ENCODE measurements at places on chromosomes 13 and 19.

GRCh38 chr13:81800433-81800832 is 1459.5 kb upstream of the SPRY2 start:
- DNase-seq, result no peak

- no peak for DNase-seq
Observed at GRCh38 chr19:10646456-10647159, 7.5 kb upstream of the ILF3 start.

DNA sequence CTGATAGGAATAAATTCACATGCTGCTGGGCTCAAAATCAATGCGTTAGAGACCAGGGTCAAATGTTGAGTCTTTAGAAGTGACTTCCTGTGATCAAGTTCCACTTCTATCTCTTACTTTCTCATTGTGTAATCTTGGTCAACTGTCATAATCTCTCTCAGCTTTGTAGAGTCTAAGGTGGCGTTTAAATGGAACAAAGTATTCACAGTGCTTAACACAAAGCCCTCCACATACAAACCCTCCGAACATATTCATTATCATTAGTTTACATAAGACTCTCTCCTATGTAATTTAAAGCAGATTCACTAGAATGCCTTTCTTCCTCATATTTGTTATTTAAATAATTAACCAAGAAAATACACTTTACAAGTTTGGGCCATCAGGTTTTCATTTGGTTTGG is 1044.1 kb downstream of the EFNB2 start:
- DNase-seq, result no peak

- DNase-seq, result no peak
Observed at GRCh38 chr19:6226444-6227155, 53.2 kb downstream of the MLLT1 start.

GRCh38 chr19:46722004-46722380 is 5.1 kb upstream of the PRKD2 start:
- DNase-seq, result no peak

GRCh38 chr19:4911314-4911713 is 2.0 kb downstream of the UHRF1 start:
- DNase-seq, result no peak

- no peak for DNase-seq
Observed at GRCh38 chr19:30217461-30217860, 154.7 kb upstream of the ZNF536 start.

DNA sequence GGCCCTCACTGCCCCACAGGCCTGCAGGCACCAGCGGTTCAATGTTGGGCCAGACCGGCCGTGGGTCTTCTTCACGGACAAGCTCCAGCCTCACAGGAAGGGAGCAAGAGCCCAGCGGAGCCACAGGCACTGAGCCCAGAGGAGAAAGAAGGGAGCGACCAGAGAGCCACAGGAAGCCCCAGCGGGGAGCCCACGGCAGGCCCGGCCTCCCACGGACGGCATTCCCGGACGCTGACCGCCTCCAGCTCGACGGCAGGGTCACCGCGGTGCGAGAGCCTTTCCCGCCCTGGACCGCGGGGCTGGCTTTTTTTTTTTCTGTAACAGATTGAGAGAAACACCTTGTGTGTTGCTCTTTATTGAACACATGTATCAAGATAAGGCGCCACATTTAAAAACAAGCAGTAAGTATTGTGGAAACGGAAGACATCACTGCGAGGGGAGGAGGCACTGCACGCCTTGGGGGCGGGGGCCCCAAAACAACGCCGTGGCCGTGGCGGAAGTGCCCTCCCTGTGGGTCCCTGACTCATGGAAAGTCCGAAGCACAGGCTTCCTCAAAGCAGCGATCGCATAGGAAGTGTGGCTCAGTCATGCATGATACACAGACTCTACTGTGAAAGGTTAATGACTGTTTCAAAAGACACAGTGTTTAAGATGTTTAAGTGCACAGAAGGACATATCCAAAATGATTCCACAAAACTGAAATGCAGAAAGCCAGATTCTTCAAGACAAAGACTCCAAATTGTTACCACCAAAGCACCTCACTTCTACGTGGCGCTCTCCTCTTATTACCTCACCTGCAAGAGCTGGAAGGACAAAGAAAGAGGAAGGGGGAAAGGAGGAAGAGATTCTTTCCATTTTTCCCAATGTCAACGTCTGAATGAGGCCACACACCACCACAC is 3.5 kb downstream of the RASA3 start:
- peak; percentile 86 for DNase-seq

GRCh38 chr13:39451301-39451700 is 151.7 kb downstream of the LHFPL6 start:
- DNase-seq, result no peak

DNA sequence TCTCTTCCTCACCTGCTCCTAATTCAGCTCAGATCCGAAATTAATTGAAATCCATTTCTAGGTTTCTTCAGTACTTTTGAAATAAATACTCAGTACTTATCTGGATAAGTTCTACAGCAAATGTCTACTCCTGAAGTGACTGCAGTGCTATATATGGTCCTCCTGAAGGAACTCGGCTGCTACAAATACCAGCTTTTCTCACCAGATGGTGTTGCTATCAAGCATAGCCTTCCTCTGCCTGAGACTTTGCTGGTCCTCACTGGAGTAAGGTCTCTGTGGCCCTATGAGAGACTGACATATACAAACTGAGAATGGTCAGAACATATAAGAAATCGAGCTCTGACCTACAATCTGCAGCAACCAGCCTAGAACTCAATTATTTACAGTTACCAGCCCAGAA is 161.6 kb downstream of the NDFIP2 start:
- no peak for DNase-seq

GRCh38 chr19:49953416-49953815 is 7.6 kb downstream of the SIGLEC11 start:
- DNase-seq, result no peak

DNA sequence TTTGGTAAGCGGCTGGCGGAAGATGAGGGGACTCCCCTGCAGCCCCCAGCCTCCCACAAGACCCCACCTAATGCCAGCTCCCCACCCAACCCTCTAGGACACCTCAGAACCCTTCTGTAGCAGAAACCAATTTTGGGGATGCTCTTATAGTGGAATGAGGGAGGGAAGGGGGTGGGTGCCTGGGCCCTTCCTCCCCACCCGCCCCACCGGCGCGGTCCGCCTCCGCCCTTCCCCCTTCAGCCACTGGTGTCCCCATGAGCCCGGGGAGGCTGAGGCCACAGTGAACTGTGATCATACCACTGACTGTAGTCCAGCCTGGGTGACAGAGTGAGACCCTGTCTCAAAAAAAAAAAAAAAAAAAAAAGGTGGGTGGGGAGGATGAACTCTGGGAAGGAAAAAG is 16.2 kb downstream of the TLE6 start:
- no peak for DNase-seq

GRCh38 chr13:113205428-113205931 is 3.0 kb downstream of the PCID2 start:
- DNase-seq, result no peak

DNA sequence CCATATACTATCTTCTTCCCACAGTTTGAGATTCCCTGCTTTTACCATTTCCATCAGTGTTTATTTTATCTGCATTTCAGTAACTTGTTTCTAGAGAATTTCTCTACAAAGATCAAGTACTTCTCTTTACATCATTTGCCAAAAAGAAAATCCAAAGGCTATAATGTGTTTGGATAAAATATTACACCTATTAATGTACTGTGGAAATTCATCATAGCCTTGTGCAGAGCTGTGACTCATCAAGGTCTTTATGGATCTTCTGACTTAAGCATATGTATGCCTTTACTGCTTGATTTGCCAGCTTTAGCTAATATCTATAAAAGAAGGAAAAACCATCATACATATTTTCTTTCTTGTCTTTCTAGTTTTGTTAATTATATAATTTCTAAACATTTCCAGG is 9.6 kb upstream of the HTR2A start:
- DNase-seq, result no peak

DNA sequence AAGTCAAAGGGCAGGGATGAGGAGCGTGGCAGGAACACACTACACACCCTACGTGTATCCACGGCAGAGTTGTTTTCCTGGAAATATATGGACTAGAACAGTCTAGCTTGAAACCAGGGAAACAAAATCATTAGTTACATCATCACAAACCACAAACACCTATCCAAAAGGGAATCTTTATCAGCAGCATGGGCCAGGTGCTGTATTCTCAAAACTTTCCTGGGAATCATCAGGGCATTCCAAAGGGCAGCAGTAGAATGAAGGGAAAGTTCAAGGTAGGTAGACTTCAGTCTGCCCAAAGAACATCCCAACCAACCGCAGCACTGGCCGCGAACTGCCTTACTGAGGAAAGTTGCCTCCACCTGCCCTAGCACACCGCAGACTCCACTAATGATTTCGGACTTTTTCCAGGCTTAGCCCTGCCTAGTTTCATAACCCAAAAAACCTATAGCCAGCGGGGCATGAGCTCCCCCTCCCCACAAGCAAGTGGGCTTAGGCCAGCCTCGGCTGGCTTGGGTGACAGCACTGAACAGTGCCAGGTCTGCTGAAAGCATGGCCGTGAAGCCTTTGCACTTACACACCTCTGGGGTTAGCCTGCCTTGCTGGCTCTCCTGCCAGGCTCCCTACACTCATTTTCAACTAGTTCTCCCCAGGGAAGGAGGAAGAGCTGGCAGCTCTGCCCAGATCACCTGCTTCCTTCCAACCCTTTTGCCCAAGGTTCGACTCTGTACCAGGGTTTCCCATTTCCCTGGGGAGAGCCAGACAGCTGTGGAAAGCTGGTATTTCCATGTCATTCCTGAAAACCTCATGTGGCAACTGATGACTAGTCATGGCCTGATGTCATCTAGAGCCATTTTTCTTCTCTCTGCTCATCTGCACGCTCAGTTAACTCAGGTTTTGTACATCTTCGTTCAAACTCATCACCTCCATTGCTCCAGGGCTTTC is 77.3 kb upstream of the UBAC2 start:
- DNase-seq, result no peak

DNA sequence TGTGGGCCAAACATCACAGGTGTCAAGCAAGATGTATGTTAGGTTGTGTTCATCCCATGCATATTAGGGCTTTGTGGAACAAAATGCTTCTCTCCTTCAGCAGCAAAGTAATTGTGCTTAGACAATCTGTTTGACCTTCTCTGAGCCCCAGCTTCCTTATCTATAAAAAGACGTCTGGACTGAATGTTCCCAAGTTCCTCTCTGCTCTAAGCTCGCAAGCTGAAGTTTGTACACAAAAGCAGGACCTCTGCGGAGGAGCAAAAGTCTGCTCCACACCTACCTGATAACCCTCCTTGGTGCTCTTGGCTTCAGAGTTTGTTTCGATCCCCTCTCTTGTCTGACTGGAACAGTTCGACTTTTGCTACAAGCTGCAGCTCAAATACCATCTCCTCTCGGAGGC is 95.7 kb upstream of the UBL3 start:
- no peak for DNase-seq

DNA sequence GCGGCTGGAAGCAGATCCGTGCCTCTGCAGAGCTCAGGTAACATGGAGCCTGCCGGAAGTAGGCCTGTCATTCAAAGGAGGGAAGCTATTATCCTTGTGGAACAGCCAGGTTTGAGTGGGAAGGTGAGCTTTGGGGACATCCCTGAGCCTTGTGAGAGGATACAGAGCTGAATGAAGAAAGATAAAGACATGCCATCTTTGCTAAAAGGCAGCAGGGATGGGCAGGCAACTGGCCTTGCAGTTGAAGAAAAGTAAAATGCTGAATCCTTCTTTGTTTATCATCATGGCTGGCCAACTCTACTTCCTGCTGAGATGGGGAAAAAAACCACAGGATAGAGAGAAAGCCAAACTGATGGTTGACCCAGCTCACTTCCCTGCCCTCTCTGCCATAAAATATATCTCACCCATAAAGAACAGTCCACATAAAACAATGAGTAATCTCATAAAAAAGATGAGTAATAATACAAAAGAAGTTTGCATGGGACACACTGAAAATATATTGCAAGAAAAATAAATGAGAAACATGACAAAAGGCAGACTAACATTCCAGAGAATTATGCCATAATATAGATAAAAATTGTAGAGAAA is 226.3 kb downstream of the DLEU7 start:
- no peak for DNase-seq

DNA sequence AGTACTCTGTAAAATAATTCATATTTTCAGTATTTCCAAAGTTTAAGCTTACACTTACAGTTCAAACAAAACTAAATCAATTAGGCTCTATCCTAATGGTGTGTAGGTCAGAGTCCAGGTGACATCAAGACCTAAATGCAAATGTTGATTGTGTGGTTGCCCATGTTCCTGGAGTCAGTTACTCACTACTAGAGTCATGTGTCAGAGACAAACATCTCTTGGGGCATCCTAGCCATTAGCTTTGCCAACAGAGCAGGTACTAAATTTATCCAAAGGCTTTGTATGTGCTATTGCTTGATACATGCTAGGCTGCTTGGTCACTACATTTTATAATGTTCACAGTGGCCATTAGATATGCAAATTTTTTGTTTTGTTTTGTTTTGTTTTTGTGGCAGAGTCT is 11.7 kb downstream of the SPRY2 start:
- no peak for DNase-seq

- no peak for DNase-seq
Observed at GRCh38 chr19:23259961-23260360, 9.8 kb upstream of the ZNF724 start.

DNA sequence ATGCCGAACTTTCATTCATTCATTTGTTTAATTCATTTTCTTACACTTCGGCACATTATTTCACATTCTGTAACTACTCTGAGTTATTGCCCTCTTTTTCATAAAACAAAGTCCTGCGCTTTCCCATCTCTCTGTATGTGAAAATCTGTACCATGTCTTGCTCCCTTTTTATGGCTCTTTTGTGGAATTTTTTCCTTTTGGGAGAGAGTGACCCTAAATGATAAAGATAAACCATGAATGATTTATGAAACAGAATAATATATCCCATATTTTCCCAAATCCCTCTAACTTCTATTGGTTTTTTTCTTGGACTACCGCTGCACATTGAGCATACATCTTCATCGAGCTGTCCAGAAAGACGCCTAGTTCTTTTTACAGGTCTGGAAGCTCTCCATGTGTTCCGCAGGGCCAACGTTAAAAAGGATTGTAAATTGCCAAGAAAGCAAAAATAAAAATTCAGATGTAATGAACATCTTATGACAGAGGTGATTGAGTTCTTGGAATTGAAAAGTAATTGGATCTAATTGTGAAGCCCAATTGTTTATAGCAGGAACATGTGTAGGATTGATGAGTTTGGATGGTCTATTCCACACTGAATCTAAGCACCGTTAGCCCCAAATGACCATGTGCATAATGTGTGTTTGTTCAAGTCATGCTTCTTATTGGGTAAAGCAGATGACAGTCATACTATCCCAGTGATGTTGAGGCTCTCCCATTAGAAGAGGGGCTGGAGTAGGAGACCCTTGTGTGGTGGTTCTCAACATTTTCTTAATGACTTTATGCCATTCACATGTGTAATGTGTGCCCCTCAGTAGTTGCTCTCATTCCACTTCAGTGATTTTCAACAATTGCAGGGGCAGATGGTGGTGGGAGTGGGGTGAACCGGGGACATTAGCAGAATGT is 378.9 kb downstream of the DLEU7 start:
- no peak for DNase-seq

GRCh38 chr19:3061182-3062161 is 823 bp downstream of the TLE5 start:
- DNase-seq, result peak; percentile 43

GRCh38 chr19:42109896-42110295 is 22.4 kb downstream of the POU2F2 start:
- no peak for DNase-seq

Data from activated T-cell treated with anti-CD3 and anti-CD28 coated beads for 48 hours (primary cell).